ENCODE measurements at places on chromosomes 6 and 20.

GRCh38 chr20:9389346-9389745 lies 125.0 kb upstream of the LAMP5 start:
- no peak for DNase-seq

GRCh38 chr20:23121751-23122320 lies 35.7 kb upstream of the CD93 start:
- no peak for DNase-seq

DNA sequence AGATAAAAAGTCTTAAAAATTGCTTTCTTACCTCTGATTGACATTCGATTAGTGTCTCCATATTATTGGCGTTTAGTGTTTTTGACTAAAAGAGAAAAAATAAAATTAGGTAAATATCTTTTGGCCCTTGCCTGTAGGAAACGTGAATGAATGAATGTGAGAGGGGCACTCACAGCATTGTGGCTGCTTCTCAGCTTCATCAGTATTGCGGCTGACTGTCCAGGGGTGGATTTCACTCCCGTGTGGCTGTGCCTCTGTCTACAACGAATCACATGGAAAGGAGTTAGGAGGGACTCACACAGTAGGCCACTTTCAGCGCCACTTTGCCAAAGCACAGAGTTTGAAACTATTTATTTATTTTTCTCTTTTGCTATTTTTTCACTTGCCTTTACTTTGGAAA lies 844 bp downstream of the TAGAP start:
- no peak for DNase-seq

- no peak for DNase-seq
These were observed 5.6 kb downstream of the EEF1A1 start for GRCh38 chr6:73515204-73515655.

- no peak for DNase-seq
These were observed 5.7 kb downstream of the STX16 start for GRCh38 chr20:58656831-58657230.

DNA sequence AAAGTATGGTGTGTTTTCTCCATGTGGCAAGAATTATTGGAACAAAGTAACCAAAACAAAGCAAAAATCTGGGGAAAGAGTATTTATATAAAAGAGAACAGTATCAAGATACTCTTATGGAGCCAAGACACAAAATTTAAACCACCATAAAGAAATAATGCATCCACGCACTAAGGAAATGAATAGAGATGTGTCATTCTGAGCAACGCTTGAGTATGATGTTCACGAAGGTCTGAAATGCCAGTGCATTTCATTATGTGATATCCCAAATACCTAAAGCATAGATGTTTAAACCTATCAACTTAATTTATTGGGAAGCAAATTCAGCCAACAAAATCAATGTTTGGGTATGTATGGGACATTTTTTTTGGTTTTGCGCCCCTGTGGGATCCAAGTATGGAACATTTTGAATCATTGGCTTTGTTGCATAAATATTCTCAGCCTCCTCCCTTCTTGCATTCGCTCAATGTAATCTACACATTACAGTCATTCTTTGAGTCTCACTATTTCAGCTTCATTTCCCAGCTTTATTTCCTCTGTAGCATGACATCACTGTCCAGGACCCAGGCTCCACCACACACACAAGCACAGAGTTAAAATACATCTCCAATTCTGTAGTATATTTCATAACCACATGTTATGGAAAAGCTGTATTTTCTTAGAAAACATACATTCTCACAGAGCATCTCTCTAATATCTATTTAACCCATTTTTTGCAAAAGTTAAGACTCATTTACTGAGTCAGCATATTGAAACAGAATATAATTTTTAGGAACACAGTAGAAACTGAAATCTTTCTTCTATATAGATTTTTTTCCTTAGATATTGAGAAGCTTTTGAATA lies 11.6 kb upstream of the MOXD1 start:
- DNase-seq = no peak

- no peak for DNase-seq
These were observed 54.4 kb upstream of the BHLHE23 start for GRCh38 chr20:63061051-63061770.

DNA sequence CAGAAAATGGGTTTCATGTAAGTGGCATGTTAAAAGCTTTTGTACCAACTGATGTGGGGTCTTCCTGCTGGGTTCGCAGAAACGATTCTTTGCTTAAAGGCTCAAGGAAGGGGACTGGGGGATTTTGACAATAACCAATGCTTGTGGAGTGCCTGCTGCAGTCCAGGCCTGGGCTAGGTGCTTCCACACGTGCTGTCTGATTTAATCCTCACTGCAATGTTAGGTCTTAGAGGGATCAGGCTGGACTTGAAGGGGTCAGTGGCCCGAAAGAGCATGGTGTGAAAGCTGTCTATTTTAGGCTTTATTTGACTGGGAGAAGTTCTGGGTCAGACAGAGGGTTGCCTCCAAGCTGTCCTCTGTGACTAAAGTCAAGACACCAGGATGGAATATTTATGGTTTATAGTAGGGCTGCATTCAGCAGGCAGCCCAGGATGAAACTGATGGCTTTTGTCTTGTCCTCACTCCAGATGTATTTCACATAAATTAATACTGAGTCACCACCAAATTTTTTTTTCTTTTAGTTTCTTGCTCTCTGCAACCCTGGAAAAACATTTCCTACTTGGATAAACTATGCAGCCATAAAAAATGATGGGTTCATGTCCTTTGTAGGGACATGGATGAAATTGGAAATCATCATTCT lies 219.1 kb downstream of the ZMYND8 start:
- DNase-seq = no peak

DNA sequence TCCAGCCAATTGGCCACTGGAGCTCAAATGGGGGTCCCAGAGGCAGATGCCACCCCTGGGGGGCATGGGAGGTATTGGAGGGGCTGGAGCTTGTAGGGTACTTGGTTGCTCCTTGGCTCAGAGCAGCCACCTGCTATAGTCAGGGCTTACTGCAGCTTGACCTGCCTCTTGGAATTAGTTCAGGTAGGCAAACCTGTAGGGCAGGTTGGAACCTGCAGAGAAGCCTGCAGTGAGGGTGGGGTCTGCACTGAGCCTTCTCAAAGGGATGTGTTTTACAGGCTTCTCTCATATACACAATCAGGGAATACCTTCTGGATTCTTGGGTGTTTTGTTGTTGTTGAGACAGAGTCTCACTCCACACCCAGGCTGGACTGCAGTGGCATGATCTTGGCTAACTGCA lies 94.2 kb upstream of the MYL9 start:
- DNase-seq = no peak

DNA sequence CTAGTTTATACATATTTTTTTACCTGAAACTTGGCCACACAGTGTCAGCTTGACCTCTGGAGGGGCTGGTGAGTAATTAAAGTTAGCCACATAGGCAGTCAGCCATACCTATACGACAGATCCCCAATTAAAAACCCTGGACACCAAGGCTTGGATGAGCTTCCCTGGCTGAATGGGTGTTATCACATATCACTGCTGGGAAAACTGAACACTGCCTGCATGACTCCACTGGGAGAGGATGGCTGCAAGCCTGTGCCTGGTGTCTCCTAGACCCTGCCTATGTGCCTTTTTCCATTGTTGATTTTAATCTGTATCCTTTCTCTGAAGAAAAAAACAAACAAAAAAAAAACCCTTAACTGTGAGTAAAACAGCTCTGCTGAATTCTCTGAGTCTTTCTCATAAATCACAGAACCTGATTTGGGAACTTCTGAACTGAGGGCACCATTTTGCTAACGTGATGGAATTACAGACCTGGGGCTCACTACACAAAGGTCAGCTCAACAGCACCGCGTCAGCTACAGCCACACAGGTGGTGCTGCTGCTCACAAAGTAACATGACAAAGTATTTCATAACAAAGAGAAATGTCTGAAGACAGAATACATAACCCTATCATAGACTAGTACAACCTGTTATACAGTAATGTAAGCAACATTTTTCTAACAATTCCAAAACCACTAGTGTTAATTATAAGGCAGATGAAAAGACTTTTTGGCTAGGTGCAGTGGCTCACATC lies 97.0 kb downstream of the SLC23A2 start:
- DNase-seq = no peak

- no peak for DNase-seq
These were observed 21.5 kb upstream of the PPP1R3G start for GRCh38 chr6:5063617-5064016.

GRCh38 chr6:44011350-44011920 lies 115.8 kb downstream of the MRPL14 start:
- no peak for DNase-seq

DNA sequence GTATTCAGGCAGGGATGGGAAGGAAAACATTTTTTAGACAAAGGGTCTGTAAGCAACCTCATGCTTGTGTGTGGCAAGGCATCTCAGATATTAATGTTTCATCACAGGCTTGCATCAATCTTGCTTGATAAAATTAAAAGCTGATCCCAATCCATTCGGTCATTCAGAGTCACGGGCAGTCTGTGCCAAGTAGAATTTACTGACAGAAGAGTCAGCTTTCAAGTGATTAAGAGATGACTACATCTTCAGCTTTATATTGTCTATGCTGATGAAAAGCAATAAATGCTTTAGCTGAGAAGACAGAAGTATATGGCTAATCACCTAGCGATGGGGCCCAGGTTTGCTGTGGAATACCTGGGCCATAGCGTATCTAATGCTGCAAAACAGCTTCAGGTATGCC lies 3.5 kb downstream of the PLEKHG1 start:
- no peak for DNase-seq

- no peak for DNase-seq
These were observed 1112.3 kb upstream of the CITED2 start for GRCh38 chr6:140486450-140487361.

GRCh38 chr6:130965656-130966055 lies 97.4 kb downstream of the EPB41L2 start:
- no peak for DNase-seq

- DNase-seq = no peak
These were observed 53.3 kb downstream of the SLC23A2 start for GRCh38 chr20:4947817-4948559.

DNA sequence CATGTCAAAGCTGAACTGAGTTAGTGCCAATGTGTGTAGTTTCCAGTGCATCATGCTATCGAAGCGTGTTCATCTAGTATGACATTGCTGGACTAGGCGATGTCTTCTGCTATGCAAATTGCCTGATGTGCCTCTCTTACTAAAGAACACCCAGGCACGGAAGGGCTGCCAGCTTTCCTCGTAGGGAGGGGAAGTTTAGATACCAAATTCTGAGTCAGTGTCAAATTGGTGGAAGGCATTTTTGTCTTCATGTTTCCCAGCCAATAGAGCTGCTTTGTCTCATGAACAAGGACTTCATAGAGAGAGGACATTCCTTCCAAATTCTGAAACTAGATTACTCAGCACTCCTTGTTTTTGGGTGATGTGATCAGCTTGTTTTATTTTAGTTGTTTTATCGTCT lies 320.1 kb downstream of the BTBD3 start:
- no peak for DNase-seq

- no peak for DNase-seq
These were observed 1138.9 kb upstream of the ADGRB3 start for GRCh38 chr6:67496191-67496590.
